ENCODE measurements at places on chromosomes 4 and X.

DNA sequence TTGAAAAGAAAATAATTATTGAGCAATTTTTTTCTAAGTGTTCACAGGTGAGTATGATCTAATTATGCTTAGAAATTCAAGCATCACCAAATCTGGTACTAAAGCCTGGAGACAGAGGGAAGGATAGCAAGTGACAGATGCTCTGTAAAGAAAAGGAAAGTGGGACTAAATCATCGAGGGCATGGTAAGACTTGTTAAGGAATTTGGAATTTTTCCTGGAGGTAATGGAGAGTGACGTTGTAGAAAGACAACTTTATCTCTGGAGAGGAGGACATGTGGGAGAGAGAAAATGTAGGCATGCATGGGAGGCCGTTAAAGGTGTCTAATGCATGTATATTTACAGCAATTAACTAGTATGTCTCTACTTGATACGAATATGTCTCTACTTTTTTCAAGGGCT, 333.2 kb upstream of the ATOH1 start:
- DNase-seq = no peak

DNA sequence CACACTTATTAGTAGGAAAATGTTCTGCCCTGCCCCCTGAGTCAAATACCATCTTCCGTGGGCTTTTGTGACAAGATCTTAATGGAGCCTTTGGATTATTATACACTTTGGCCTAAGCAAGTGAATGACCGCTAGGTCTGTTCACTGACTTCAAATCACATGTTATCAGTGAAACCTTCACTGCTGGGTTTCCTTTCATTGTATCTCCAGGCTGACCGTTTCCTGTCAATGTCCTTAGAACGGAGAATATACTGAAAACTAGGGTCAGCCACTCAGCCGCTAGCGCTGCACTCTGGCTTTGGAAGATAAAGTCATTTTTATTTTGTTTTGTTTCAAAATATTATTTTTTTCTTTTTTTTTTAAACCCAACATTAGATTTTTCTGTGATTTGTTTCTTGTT, 107.0 kb upstream of the TLL1 start:
- DNase-seq = no peak

GRCh38 chr4:97153042-97153441, 990.2 kb downstream of the STPG2 start:
- DNase-seq = no peak

DNA sequence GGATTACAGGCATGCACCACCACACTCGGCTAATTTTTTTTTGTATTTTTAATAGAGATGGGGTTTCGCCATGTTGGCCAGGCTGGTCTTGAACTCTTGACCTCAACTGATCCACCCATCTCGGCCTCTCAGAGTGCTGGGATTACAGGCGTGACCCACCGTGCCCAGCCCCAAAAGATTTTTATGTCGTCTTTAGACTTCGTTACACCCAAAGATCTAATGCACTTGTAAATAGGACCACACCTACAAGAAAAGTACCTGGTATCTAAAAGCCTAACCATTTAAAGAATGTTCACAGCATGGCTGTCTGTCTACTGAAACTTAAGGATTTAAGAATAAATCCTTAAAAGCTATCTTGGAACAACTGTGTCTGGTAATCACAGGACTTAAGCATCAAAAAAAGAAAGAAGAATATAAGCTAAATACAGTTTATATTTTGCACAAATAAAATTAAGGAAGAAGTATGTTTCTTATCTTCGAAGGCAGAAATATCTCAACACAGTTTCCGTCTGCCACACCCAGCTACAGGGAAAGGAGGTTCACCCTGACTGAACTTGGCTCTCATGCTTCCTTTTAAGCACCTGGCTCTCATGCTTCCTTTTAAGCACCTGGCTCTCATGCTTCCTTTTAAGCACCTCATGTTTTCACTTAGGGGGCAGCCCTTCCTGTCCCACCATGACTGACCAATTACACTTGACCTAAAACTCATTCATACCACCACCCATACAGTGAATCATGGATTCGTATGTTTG, 92.0 kb upstream of the STS start:
- DNase-seq = no peak

- DNase-seq = peak; percentile 31
Measured at GRCh38 chr4:180828455-180829018, 1414.7 kb upstream of the TENM3 start.

DNA sequence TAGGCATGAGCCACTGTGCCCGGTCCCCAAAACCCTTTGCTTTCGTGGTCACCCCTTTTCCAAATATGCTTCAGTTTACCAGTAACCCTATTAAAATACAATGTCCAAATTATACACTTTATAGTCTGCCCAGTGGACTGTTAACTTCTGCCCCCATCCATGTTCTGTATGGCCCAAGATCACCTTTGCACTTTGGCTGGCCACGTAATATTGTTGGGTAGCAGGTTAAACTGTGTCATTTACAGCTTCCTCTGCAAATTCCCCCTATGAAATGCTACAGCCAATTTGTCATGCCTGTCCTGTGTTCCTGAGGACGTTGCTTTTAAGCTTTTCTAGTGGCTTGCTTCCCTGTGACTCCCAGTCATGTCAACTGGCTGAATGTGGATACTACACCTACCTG, 101.1 kb upstream of the IL13RA1 start:
- no peak for DNase-seq

- no peak for DNase-seq
Measured at GRCh38 chr4:86961605-86962295, 26.9 kb downstream of the AFF1 start.

- no peak for DNase-seq
Measured at GRCh38 chrX:55056820-55057674, 17.8 kb upstream of the PAGE2B start.

DNA sequence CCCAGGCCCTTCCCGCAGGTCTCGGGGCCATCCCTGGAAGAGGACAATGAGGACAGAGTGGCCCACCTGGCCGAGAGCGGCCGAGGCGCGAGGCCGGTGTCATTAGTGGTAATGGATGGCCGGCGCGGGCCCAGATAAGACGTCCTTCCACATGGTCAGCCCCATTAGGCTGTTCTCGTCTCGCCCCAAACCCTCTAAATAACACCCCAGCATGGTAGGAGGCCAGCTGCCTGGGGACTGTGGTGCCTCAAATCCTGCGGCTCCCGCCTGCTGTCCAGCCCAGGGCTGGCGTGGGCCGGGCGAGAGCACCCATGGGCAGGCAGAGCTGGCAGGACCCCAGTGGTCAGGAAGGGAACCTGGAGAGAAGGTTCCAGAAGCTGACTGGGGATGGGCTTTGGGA, 121.7 kb downstream of the FAM53A start:
- no peak for DNase-seq

DNA sequence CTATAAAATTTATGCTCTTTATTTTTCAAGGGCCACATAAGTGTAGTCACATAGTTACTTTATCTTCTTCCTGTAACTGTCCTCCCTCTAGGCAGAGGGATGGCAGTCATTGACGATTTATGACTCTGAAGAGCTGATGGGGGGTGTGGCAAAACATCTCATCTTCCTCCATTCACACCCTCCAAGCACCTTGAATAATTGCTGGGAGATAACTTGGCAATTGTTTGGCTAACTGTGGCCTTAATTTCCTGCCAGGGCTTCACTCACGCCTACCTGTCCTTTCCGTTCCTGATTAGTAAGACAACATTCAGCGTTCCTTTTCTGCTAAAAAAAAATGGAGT, 329.2 kb downstream of the ARHGAP10 start:
- DNase-seq = no peak

DNA sequence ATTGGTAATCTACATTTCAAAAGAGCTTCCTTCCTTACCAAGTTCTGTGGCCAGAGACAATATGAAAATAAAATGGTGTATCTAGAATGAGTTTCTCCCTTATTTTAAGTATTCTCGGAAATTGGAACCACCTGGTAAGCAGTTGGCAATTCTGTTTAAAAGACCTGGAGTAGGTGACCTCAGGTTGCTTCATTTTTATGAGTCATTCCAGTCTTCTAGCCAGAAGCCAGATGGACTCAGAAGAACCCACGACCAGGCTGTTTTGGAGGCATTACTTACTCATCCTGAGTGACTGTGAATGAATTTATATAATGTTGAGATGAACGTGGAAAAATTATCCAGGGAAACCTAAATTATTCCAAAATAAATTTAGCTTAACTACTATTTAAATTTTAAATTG, 9.1 kb downstream of the BMPR1B start:
- peak; percentile 14 for DNase-seq

GRCh38 chr4:156293657-156294297, 340.1 kb upstream of the CTSO start:
- peak; percentile 16 for DNase-seq

- DNase-seq = peak; percentile 53
Measured at GRCh38 chr4:48913346-48913745, 6.8 kb upstream of the OCIAD2 start.

DNA sequence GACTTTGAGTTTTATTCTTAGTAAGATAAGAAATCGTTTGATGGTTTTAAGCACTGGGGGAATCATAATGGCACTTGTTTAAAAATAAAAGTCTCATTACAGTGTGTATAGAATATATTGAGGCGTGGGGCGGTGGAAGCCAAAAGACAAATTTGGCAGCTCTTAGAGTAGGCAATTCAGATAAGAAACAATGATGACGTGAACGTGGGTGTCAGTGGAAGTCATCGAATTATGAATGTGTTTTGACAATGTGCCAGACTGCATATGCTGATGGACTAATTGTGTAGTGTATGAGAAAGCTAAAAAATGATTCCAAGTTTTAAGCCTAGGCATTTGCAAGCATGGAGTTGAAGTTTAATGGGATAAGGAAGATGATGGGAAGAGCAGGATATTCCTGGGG, 35.8 kb downstream of the SPANXD start:
- no peak for DNase-seq
